Stomach (tissue), 19 donors: ENCODE measurements at places on chromosomes 6 and 20.
A peak's percentile ranks its signal among the peaks of the same experiment; 100 is the strongest.

DNA sequence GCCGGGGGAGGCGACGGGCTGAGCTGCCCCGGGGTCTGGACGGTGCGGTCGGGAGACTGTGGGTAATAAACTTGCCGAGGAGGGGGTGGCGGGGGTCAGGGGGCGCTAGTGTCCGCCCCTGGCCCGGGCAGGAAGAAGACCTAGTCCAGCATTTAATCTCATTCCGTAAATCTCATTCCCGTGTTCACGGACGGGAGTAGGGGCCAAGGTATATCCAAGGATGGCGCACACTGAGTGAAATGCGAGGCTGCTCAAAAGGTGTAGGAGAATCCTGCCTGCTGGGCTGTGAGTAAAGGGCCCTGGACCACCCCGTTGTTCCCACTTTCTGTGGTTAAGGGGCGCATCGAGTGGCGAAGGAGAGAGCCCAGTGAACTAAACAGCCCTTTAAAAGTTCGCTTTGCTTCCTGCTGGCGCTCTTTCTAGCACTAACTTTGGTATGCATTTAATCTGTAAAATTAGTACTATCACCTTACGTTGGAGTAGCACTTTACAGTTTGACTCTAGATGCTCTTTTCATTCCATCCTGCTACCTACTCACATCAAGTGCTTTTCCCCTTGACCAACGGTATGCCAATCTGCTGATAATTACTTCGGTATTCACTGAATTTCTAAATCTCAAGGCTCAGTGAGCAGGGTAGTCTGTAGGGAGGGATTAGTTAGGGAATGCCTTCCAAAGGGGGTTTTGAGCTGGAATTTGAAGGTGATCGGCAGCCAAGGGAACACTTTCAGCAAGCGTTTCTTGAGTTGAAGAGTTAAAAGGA is 730 bp downstream of the PARD6B start:
- DNase-seq: peak; percentile 47

- no peak for DNase-seq
Measured at GRCh38 chr6:123074616-123075015, 78.6 kb downstream of the CLVS2 start.

DNA sequence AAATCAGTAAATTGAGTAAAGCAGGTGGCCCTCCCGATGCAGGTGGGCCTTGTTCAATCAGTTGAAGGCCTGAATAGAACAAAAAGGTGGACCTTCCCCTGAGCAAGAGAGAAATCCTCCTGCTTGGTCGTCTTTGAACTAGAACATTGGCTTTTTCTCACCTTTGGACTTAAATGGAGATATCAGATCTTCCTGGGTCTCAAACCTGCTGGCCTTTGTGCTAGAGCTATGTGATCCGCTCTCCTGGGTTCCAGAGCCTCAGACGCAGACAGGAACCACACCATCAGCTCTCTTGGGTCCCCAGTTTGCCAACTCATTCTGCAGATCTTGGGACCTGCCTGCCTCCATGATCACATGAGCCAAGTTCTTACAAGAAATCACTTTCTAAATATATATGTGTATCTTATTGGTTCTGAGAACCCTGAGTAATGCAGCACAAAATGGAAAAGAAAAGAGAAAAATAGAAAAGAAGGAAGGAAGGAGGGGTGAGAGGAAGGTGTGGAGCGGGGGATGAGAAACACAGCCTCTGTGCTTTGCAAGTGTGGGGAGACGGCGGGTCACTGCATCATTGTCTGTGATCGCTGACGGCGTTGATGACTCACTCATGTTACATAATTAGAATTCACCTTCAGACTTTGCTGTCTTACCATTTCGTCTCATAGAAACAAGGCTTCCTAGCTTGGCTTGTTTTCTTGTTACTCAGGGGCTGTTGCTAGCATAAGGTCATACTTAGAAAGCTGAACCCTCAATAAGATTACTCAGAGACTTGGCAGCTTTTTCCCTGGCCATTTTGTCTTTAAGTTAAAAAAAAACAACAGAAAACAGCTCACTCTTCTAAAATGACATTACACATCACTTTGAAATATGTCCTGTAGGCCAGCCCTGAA is 85.7 kb upstream of the NEDD9 start:
- DNase-seq: peak; percentile 93

DNA sequence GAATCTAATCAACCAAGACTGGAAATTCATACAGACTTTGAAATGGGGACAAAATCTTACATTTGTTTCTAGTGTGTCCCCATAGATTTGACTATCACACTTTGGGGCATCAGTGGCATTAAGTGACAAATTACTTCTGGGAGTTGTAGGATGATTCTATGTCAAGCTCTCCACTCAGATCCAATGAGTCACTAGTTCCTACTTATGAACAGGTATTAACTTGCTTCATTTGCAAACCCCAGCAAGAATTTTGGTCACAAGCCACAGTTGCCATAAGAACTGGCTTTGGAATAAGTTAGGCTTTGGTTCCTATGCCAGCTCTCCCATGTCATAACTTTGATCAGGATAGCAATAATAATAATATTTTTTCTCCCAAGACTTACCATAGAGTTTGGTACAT is 77.6 kb upstream of the PTPRK start:
- DNase-seq: no peak

GRCh38 chr20:48604936-48605335 is 222.9 kb downstream of the PREX1 start:
- DNase-seq: no peak

DNA sequence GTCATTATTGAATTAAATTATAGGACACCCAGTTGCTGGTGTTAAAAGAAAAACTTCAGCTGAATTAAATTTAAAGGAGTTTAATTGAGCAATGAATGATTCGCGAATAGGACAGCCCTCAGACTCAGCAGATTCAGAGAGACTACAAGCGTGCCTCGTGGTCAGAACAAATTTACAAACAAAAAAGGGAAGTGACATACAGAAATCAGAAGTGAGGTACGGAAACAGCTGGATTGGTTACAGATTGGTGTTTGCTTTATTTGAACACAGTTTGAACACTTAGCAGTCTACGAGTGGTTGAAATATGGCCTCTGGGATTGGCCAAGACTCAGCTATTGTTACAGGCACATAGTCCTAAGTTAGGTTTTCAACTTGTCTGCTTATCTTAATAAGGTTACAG is 25.8 kb upstream of the TNFRSF21 start:
- DNase-seq: peak; percentile 27

GRCh38 chr6:88867841-88868731 is 95.3 kb downstream of the RNGTT start:
- no peak for DNase-seq
